Diencephalon (tissue), 1 donor: ENCODE measurements at places on chromosomes 3 and 15. TPM values are rescaled to one million over a fixed set of nuclear protein-coding genes. Genes with fewer than 3 reads are reported as not detected.

ZXDC gene
- 36.4 TPM for total RNA-seq

FHIT gene
- 174 TPM for total RNA-seq

BFSP2 gene
- not detected for total RNA-seq

SECISBP2L gene
- 91.6 TPM for total RNA-seq

SH2D7 gene
- total RNA-seq: not detected

TRPC1 gene
- total RNA-seq: 95.3 TPM

GPR160 gene
- 5.3 TPM for total RNA-seq

ARGFX gene
- not detected for total RNA-seq

ISL2 gene
- not detected for total RNA-seq

HYAL3 gene
- total RNA-seq: 9.7 TPM

PRR20G gene
- total RNA-seq: not detected

ONECUT1 gene
- 4.6 TPM for total RNA-seq

NBEAL2 gene
- 4.6 TPM for total RNA-seq

ABI3BP gene
- 1.8 TPM for total RNA-seq

SCN5A gene
- total RNA-seq: 2.8 TPM

ITIH4 gene
- total RNA-seq: 6.0 TPM

ROBO2 gene
- 411 TPM for total RNA-seq

TMEM158 gene
- 18.9 TPM for total RNA-seq

EFHB gene
- 1.6 TPM for total RNA-seq

PDIA5 gene
- total RNA-seq: 6.7 TPM

GBE1 gene
- 22.1 TPM for total RNA-seq

SEMA4B gene
- 49.8 TPM for total RNA-seq

MAP1A gene
- 97.6 TPM for total RNA-seq

CD200R1 gene
- total RNA-seq: 0.69 TPM

ROPN1 gene
- not detected for total RNA-seq

SNX22 gene
- total RNA-seq: 12.5 TPM

DAZL gene
- 0.23 TPM for total RNA-seq

KLF13 gene
- 32.1 TPM for total RNA-seq

CPOX gene
- total RNA-seq: 19.8 TPM
